ENCODE measurements at places on chromosomes 11 and 22.

DNA sequence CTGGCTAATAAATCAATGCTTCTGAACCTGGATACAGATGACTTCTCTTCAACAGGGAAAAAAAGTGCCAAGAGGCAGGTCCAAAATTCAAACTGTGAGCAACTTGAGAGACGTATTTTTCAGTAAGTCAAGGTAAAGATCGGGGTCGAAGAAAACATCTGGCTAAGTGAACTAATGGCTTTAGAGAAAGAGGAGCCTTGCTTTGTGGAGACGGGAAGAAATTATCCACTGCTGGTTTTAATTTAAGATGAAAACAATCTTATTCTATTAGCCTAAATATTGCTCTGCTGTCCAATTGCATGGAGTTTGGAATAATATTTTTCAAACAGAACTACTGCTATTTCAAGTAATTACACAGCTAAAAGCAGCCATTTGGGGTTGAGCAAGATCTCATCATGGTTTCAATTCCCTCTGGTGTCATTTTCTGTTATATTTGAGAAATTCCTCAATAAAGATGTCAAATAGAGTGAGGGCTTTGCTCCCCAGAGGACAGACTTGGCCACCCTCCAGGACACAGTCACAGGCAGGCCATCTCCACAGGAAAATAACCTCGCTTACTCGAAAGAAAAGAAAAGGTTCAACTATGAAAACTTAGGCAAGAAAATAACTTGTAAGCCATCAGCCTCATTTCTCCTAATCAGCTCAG, 29.8 kb downstream of the SCUBE1 start:
- DNase-seq = no peak

DNA sequence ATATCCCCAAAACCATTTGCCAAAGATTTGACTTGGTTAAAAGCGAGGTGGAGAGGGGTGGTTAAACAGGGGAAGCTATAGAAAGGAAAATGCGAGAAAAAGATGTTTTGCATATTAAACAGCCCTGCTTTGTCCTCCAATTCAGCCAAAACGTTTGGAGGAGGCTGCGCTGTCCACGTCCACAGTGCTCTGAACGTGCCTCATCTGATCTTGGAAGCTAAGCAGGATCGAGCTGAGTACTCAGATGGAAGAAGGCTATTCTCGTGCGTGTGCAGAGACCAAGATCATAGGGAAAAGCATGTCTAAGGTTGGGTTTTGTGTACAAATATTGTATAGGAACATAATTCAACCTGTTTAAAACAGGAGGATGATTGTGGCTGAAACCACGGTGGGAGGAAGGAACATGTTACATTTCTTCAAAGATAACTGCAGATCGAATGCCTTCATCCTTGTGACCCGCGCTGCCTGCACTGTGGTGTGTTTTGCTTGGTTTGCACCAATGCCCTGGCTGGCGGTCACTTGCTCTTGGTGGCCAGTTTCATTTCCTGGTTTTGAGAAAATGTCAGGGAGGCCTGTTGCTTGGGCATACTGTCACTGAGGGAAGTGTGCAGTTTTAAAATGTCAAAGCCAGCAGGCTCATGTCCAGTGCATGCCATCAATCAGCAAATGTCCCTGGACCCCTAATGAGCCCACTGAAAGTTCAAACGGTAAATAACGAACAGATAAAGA, 40.4 kb downstream of the FLI1 start:
- no peak for DNase-seq

GRCh38 chr22:17869285-17870096, 95.2 kb upstream of the BID start:
- no peak for DNase-seq

DNA sequence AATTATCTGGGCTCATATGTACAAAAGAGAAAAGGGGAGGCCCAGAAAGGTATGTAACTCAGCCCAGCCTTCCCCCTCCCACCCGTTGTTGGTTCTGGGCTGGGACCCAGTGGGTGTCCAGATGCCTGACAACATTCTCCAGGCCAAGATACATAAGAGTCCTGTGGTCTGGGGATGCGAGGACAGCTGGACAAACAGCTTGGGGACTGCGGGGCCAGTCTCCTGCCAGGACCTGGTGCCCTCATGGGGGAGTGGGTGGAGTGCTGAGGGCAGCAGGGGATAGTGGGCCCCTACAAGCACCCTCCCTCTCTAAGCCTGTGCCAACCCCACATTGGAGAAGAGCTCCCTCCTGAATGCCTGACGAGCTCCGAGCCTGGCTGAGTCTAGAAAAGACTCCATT, 3.5 kb upstream of the SLC22A6 start:
- no peak for DNase-seq

GRCh38 chr11:113690619-113691569, 15.2 kb downstream of the TMPRSS5 start:
- DNase-seq = no peak

DNA sequence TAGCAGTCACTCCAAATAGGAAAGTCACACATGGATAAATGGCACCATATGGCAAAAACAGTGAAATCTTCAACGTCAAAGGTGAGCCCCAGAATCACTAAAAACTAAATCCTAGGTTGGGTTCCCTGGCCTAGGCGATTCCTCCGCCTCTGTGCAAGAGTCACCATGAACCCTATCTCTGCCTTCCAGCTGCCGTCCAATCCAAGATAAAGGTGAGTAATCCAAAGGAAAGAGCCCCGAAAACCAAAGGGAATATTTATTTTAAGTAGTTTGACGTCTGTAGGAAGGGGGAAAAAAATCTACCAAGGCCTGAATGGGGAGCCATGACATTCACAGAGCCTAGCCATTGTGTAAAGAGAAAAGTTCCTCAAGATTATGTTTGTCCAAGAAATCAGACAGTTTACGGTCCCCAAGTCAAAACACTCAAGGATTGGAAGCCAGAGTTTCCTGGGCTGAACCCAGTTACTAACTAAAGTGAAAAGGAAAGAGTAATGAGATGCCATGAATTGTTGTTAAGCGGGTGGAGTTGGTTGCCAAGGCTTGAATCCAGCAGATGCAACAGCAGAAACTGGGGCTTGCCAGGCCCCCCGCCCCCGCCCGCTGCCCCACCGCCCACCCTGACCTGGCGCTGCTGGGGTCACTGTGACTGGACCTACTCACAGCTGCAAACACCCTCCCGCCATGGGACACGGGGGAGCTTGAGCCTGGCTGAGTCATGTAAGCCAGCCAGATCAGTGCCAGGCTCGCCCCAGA, 39.7 kb upstream of the ETS1 start:
- DNase-seq = no peak

GRCh38 chr11:15737320-15737719, 619.0 kb downstream of the SOX6 start:
- DNase-seq = no peak

Data from AML-193 (cell line).